Fibroblast of the aortic adventitia (primary cell): ENCODE measurements at places on chromosomes 6 and 20.

- peak; percentile 45 for DNase-seq
These were observed 147.5 kb upstream of the TCF21 start for GRCh38 chr6:133741375-133741861.

GRCh38 chr20:48951646-48952045, 30.1 kb downstream of the ARFGEF2 start:
- no peak for DNase-seq

- DNase-seq, result no peak
These were observed 7.8 kb downstream of the MBOAT1 start for GRCh38 chr6:20204512-20204894.

DNA sequence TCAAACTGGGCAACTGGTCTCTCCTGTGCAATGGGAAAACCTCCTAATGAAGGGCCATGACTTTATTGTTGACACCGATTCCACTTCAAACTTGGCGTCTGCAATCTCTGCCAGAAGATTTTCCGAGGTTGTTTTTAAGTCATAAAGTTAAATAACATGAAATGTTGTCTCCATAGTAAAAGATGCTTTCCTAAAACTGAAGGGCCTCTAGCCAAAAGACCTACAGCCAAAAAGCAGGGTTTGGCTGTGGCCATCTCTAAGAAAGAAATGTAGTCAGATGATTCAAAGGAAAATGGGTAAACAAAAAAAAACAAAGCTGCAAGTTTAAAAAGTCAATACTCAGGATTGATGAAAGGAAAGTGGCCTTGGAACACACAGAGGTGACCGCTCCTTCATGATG, 14.1 kb downstream of the CD93 start:
- DNase-seq, result no peak

DNA sequence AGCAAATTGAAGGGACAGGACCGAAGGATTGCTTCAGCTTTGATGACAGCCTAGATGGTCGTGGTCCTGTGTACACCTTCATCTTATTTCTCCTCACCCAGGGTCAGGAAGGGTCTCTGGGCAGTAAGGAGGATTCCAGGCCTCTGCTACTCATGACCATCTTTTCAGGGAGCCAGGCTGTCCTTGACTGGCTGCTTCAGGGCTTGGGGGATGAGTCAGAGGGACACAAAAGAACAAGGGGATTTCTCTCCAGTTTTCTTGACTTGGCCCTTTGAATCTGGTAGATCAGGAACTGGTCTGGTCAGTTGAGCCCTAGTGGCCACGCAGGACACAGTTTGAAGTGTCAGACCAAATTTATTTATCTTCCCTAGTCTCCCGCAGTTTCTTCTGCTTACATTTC, 402.1 kb upstream of the CHD6 start:
- no peak for DNase-seq

GRCh38 chr6:94217836-94218235, 798.5 kb upstream of the EPHA7 start:
- DNase-seq, result no peak

DNA sequence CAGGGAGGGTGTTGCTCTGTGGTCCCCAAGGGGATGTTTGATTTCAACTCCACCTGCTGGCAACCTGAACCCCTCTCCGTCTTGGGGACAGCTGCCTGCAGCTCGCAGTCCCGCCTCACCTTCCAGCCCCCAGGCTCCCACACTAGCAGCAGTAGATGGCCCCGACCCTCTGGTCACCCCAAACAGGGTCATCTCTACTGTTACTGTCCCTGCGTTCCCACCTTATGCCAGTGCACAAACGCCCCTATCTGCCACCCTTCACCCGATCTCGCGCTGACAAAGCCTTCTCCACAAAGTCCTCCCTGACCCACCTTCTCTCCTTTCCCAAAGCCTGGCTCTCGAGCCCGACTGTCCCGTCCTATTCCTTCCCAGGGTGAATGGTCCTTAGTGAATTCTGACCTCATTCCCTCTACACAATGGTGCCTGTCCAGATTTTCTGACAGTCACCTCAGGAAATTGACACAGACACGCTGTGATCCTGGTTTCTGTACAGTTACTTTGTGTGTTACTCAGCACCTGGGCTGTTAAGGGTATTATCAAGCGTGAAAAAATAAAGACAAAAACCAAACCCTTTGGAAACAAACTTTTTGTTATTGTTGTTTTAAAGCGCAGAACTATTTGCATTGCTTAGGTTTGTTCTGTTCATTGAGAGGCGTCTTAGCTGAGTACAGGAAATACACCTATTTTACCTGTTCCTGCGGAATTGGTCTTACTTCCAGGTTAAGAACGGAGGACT, 728 bp downstream of the FUT9 start:
- DNase-seq, result no peak

DNA sequence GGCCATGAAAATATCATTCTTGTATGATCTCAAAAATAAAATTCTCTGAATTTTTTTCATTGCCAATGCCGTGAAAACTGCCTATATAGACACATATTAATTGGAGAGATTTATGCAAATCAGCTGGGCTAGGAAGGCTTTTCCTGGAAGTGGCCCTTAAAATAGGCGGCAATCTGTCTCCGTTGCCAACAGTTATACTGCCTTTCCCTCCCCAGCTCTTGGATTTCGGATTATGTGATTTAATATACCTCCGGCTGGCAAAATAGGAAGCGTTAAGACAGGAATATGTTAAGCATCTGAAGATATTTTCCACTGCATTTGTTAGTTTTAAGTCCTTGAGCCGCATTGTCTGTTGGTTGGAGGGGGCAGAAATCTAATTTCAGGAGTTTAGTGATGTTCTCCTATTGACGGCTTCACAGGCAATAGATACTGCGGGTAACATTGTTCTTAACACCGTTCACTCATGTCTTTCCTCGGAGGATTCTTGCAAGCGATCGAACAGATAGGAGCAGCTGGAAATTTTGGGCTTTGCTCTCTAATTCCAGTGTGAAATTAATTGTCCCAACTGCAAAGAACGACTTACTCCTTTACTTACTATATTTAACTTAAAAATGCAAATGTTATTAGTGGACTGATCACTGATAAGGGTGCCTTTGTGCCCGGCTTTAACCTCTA, 113.3 kb downstream of the LINC00237 start:
- DNase-seq, result no peak

GRCh38 chr6:108884211-108885059, 36.2 kb downstream of the ARMC2 start:
- DNase-seq, result no peak

DNA sequence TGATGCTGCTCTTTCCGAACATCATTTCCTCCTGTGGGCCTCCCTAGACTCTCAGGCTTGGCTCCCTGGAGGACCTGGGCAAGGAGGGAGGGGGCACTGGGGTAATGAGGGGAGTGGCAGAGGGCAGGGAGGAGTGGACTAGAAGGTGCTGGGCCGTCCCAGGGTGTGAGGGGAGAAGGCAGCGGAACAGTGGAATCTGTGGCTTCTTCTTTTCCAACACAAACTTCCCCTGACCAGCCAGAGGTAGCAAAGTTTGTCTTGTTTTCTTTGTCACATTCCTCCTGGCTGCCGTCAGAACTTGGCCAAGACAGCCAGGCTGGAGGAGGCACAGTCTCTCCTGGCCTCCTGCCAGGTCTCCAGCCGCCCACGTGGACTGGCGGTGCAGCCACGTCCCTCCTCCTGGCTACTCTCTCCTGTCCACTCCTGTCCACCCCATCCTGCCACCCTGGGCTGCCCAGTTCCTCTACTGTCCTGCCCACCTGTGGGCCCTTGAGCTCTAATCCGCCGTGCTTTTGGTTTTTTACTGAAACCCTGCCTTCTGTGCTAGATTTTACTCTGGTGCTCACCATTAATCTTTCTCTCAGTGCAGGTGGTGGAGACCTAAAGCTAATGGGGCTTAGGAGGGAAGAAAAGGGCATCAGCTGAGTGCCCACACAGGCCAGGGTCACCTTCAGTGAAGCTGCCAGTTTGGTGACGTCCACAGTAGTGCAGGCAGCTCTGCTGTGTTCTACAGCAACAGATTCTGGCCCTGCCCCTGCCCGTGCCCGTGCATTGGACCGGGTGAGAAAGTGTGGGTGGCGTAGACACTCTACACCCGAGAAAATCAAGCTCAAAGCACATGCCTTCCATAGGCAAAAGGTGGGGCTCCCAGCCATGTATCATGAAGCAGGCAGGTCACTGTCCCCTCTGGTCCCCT, 2.8 kb upstream of the CDSN start:
- DNase-seq, result peak; percentile 88

DNA sequence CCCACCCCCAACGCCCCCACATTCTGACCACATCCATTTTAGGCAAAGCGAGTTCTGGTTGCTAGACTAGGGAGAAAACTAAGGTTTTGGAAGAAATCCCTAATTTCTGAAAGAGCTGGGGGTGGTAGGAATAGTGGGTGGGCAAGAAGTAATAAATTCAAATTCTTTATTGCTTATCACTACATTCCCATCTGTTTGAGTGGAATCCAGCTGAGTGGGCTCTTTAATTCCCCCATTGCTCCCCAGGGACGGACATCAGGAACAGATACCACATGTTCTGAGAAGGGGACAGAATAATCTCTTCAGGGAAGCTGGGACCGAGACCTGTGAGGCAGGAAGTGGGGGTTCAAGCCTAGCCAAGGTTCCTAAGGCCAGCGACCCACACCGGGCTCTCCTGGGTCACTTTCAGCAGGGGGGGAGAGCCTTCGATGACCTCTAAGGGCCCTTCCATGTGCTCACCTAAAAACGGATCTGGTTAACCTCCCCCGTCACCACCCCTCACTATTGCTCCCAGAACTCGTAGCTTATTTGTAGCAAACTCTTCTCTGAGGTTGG, 42.3 kb upstream of the MRPS10 start:
- DNase-seq, result no peak

GRCh38 chr20:32116079-32116521, 6.6 kb downstream of the TM9SF4 start:
- DNase-seq, result no peak

DNA sequence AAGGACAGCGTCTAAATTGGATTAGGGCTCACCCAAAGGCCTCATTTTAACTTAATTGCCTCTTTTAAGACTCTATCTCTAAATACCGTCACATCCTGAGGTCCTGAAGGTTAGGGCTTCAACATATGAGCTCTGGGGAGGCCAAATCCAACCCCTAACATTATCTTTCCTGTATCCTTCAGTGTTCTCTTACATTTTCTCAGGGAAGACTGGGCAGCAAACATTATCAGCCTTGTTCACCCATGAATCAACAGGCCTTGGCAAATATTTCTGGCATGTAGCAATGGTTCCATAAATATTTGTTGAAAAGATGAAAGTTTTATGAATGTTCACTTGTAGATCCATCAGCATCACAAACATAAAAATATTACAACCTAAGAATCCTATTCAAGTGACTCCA, 24.6 kb upstream of the FOXF2 start:
- peak; percentile 56 for DNase-seq

- DNase-seq, result no peak
These were observed 96.1 kb downstream of the MAFB start for GRCh38 chr20:40592941-40593340.

DNA sequence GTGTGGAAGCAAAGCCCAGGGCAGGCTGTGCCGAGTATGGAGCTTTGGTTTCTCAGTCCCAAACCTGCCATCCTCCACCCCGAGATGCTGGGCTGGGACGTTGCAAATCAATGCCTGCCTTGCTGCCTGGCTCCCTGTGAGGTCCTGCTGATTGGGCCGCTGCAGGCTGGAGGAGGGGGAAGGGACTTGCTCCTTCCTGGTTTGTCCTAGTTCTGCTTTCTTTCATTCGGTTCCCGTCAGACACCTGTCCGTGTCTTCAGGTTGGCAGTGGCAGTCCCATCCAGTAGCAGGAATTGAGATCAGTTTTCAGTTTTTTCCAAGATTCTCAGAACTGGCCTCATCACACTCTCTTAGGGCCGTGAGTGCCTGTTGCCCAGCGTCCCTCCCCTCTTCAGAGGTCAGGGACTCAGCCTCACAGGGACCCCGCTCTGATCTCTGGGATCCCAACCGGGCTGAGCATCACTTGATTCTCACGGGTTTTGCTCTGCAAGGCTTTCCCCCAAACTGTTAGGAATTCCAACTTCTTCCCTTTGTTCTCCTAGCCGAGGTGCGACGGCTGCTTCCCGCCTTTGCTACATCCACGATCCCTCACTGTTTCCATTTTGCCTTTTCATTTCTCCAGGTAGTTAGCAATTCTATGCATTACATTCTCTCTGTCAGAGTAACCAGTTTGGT, 24.2 kb upstream of the TAGAP start:
- no peak for DNase-seq

DNA sequence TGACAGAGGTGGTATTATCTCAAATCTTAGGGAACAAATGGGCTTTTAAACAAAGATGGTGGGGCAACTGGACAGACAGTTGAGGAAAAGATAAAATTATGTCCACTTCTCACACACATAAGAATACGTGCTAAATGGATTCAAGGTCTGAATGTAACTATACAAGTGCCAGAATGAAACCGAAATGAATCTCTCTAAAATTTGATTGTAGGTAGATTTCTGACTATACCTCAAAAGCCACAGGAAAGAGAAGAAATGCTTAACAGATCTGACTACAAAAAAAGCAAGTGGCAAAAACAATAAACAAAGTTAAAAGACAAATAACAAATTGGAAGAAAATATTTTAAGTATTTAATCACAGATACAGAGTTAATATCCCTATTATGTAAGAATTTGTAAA, 182.7 kb upstream of the OLIG3 start:
- no peak for DNase-seq

DNA sequence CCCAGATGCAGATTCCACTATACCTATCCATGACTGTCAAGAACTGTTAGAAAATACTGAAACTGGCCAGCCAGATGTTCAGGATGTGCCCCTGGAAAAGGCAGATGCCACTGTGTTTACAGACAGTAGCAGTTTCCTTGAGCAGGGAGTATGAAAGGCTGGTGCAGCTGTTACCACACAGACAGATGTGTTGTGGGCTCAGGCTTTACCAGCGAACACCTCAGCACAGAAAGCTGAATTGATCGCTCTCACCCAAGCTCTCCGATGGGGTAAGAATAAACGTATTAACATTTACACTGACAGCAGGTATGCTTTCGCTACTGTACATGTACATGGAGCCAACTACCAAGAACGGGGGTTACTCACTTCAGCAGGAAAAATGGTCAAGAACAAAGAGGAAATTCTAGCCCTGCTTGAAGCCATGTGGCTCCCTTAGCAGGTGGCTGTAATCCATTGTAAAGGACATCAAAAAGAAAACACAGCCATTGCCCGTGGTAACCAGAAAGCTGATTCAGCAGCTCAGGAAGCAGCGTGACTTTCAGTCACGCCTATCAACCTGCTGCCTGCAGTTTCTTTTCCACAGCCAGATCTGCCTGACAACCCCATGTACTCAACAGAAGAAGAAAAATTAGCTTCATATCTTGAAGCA, 459.7 kb upstream of the HTR1E start:
- DNase-seq, result no peak

DNA sequence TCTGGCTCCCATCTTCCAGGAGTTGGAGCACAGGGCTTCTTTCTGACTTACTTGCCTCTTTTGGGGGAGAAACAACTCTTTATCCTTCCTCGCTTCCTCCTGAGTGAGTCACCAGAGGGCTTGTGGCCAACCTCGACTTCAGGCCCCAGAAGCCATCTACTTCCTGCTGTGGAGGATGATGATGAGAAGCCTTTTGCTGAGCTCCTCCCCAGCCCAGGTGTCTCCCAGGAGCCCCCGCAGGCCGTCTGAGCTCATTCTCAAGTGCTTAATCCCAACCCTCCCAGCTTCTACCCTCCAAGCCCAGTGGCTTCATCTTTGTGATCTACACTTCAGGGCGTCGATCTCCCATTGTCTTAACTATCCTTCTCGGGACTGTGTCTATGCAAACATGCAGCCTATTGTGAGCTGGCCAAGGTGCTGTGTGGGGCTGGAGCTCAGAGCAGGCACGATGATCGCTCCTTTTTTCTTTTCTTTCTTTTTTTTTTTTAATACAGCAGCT, 27.9 kb downstream of the SDCBP2 start:
- peak; percentile 62 for DNase-seq
